ENCODE measurements at places on chromosomes 13 and 19.

DNA sequence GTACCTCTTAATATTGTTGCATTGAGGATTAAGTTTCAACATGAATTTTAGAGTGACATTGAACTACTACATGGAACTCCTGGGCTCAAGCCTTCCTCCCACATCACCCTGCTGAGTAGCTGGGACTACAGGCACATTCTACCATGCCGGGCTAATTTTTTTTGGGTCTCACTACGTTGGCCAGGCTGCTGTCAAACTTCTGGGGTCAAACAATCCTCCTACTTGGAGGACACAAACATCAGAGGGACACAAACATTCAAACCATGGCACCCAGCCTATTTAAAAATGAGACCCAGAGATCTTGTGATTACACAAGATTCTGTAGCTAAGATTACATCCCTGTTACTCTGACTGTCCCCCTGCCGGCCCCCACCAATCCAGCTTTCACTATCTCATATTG is 180.9 kb downstream of the KCNRG start:
- H3K36me3 ChIP-seq, result no peaks in the 10 kb centered on the region
- H3K27ac ChIP-seq, result no peak overlapping the region
- H3K4me1 ChIP-seq, result peaks cover 10% of the 10 kb centered on the region
- no peak for DNase-seq
- no peaks in the 10 kb centered on the region for H3K27me3 ChIP-seq

DNA sequence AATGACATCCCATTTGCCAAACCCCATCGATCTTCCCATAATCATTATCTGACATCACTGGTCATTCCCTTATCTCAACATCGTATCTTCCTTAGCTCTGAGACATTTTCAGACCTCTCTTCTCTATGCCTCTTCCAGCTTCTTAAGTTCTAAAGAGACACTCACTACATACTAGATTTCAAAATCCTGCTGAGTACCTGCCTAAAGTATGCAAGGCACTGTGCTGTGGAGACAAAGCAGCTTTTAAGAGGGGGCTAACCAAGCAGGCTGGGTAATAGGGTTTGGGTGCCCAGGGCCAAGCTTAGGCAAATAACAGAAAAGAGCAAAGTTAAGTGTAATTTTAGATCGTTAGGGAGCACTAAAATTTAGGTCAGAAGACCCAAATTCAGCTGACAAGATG is 3.4 kb upstream of the POMP start:
- H3K36me3 ChIP-seq, result no peaks in the 10 kb centered on the region
- H3K27ac ChIP-seq, result no peak overlapping the region
- no peaks in the 10 kb centered on the region for H3K27me3 ChIP-seq
- DNase-seq, result no peak

DNA sequence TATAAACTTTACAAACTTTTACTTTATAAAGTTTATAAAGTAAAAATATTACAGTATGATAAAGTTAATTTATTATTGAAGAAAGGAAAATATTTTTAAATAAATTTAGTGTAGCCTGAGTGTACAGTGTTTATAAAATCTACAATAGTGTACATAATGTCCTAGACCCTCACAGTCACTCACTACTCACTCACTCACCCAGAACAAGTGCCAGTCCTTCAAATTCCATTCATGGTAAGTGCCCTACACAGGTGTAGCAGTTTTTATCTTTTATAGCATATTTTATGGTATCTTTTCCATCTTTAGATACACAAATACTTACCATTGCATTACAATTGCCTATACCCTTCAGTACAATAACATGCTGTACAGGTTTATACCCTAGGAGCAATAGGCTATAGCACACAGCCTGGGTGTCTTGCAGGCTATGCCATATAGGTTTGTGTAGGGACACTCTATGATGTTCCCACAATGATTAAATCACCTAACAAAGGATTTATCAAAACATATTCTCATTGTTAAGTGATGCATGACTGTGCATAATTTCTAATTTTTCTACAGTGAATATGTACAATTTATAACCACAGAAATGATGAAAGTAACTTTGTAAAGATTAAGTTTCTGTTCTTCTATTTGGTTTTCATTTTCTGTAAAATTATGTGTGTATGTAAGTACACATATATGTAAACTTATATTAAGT is 98.0 kb downstream of the SPRY2 start:
- no peaks in the 10 kb centered on the region for H3K36me3 ChIP-seq
- no peaks in the 10 kb centered on the region for H3K27me3 ChIP-seq
- no peak overlapping the region for H3K27ac ChIP-seq

GRCh38 chr13:59534806-59535205 is 628.9 kb downstream of the DIAPH3 start:
- H3K4me1 ChIP-seq, result peaks cover 26% of the 10 kb centered on the region
- H3K36me3 ChIP-seq, result no peaks in the 10 kb centered on the region
- no peak overlapping the region for H3K4me3 ChIP-seq
- DNase-seq, result no peak
- H3K27ac ChIP-seq, result no peak overlapping the region

GRCh38 chr19:31448221-31448657 is 99.0 kb upstream of the TSHZ3 start:
- no peak overlapping the region for H3K4me3 ChIP-seq
- no peaks in the 10 kb centered on the region for H3K27me3 ChIP-seq
- H3K27ac ChIP-seq, result no peak overlapping the region
- DNase-seq, result peak; percentile 94
- no peaks in the 10 kb centered on the region for H3K36me3 ChIP-seq

DNA sequence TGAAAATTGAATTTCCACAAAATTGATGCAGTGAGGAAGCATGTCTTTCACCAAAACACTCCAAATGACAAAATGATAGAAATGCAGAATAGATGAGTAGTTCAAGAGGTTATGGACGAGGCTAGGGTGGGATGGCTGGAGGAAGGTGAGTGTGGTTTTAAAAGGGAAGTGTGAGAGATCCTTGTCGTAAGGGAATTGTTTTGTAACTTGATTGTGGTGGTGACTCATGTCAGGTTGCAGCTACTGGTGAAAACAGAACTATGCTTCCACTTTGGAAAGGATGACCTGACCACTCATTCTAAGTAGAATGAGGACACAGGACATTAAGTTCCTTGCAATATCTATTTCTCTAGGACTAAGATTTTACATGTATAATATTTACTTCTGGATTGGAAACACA is 345.7 kb downstream of the MTUS2 start:
- H3K36me3 ChIP-seq, result no peaks in the 10 kb centered on the region
- no peak for DNase-seq
- no peaks in the 10 kb centered on the region for H3K27me3 ChIP-seq
- H3K4me3 ChIP-seq, result no peak overlapping the region

DNA sequence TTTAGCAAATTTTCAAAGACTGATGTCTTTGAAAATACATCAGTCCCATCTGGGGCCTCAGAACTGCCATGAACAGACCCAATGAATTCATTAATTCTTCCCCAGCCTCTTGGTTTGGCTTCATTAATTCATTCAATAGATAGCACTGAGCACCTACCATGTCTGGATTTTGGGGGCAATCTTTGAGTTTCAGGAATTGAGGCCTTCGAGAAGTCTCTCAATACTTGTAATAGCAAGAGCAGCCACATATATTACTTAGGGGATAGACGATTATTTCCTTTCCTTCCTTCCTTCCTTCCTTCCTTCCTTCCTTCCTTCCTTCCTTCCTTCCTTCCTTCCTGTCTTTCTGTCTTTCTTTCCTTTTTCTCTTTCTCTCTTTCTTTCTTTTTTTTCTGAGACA is 64.8 kb downstream of the ALOX5AP start:
- no peaks in the 10 kb centered on the region for H3K36me3 ChIP-seq
- no peak overlapping the region for H3K27ac ChIP-seq
- no peak for DNase-seq
- H3K4me3 ChIP-seq, result no peak overlapping the region

GRCh38 chr19:49114630-49115363 is 627 bp downstream of the LIN7B start:
- peak overlapping the region; percentile 88 for H3K27ac ChIP-seq
- H3K36me3 ChIP-seq, result no peaks in the 10 kb centered on the region
- H3K4me3 ChIP-seq, result peak overlapping the region; percentile 47
- H3K27me3 ChIP-seq, result no peaks in the 10 kb centered on the region
- peaks cover 40% of the 10 kb centered on the region for H3K4me1 ChIP-seq
- DNase-seq, result peak; percentile 90

DNA sequence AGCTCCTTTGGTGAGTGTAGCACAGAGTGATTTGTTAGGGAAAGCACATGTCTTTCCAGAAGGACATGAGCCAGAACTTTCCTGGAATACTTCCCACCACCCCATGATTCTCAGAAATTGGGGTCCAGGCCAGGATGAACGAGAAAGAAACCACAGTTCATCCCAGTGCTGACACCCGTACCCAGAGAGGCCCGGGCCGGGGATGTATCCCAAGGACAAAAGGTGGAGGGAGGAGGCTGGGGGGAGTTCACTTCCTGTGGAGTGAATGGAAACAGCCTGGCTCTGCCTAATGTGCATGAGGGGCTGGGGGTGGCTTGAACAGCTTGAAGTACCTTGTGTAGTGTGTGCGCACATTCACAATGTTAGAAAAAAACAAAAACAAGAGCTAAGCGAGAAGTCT is 47.5 kb downstream of the CDADC1 start:
- H3K27me3 ChIP-seq, result no peaks in the 10 kb centered on the region
- no peaks in the 10 kb centered on the region for H3K4me1 ChIP-seq
- H3K4me3 ChIP-seq, result no peak overlapping the region

DNA sequence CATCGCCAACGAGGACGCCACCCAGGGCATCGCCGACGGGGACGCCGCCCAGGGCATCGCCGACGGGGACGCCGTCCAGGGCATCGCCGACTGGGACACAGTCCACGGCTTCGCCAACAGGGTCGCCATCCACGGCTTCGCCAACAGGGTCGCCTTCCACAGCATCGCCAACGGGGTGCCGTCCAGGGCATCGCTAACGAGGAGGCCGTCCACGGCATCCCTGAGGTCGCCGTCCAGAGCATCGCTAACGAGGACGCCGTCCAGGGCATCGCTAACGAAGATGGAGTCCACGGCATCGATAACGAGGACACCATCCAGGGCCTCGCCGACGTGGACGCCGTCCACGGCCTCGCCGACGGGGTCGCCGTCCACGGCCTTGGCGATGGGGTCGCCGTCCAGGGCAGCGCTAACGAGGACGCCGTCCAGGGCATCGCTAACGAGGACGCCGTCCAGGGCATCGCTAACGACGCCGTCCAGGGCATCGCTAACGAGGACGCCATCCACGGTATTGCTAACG is 947.8 kb downstream of the TUBA3C start:
- H3K4me1 ChIP-seq, result no peaks in the 10 kb centered on the region
- no peaks in the 10 kb centered on the region for H3K36me3 ChIP-seq
- H3K27ac ChIP-seq, result no peak overlapping the region
- no peak for DNase-seq
- H3K4me3 ChIP-seq, result no peak overlapping the region

- no peaks in the 10 kb centered on the region for H3K27me3 ChIP-seq
- no peak overlapping the region for H3K4me3 ChIP-seq
- no peaks in the 10 kb centered on the region for H3K4me1 ChIP-seq
- H3K36me3 ChIP-seq, result peaks cover 35% of the 10 kb centered on the region
- DNase-seq, result no peak
These were observed 147.7 kb downstream of the CDK8 start for GRCh38 chr13:26401578-26402021.

DNA sequence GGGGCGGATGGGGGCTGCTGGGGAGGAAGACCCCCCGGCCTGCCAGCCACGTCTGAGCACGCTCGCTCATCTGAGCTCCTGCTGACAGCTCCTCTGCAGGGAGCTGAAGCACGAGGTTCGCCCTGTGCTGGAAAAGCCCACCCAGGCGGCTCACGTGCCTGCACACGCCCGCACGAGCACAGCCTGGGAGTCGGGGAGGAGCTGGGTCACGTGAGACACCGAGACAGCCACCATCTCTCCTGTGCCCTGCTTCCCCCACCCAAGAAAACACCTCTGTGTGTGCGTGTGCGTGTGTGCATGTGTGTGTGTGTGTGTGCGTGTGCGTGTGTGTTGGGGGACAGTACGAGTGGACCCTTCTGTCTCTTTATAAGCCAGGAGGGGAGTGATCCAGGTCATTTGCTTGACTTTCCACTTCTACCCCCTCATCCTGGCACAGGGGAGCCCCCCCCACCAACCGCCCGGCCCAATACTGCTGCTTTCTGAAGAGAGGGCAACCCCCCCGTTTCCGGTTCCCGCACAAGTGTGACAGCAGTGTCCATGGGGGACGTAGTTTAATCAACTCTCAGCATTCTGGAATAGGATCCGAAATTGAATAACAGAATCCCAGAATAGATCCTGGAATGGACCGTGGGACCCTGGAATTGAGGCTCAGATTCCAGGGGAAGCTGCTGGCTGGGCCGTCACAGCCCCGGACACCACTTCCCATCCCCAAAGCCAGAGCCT is 42.5 kb downstream of the CELF5 start:
- H3K27ac ChIP-seq, result no peak overlapping the region
- H3K4me3 ChIP-seq, result no peak overlapping the region

- H3K27me3 ChIP-seq, result peaks cover 15% of the 10 kb centered on the region
- peaks cover 4% of the 10 kb centered on the region for H3K4me1 ChIP-seq
- DNase-seq, result peak; percentile 84
- peak overlapping the region; percentile 82 for H3K4me3 ChIP-seq
- H3K36me3 ChIP-seq, result no peaks in the 10 kb centered on the region
These were observed 1.4 kb upstream of the BCL3 start for GRCh38 chr19:44746946-44747738.

GRCh38 chr13:38941353-38941945 is 49.2 kb downstream of the STOML3 start:
- H3K4me3 ChIP-seq, result no peak overlapping the region
- H3K27me3 ChIP-seq, result no peaks in the 10 kb centered on the region
- DNase-seq, result no peak
- no peaks in the 10 kb centered on the region for H3K36me3 ChIP-seq

- H3K27ac ChIP-seq, result no peak overlapping the region
- no peaks in the 10 kb centered on the region for H3K27me3 ChIP-seq
- no peak for DNase-seq
- H3K4me3 ChIP-seq, result no peak overlapping the region
- no peaks in the 10 kb centered on the region for H3K36me3 ChIP-seq
These were observed 380.0 kb upstream of the SGCG start for GRCh38 chr13:22800526-22801401.

DNA sequence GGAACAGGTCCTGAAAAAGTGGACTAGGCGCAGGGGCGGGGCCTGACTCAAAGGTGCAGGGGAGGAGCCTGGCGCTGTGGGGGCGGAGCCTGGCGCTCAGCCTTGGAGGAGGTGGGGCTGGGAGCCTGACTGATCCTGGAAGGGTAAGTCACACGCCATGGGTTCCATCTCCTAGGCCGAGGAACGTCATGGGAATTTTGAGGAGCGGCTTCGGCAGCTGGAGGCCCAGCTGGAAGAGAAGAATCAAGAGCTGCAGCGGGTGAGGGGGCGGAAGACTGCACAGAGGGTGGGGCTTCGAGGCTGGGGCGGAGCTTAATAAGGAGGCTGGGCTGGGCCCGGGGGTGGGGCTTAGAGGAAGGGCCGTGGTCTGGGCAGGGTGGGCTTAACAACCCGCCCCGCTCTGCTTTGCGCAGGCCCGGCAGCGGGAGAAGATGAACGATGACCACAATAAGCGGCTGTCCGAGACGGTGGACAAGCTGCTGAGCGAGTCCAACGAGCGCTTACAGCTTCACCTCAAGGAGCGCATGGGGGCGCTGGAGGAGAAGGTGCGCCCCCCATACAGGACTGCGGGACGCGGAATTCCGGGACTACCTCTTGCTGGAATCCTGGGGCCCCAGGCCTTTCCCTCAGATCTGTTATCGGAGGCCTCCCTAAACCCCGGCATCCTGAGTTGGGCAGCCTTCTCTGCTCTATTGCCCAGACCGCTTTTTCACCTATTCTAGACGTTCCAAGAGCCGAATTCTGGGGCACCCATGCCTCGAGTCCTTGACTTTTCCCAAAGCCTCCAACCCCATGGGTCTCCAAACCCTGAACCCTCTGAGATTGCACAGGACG is 14.5 kb downstream of the PPFIA3 start:
- peaks cover 2% of the 10 kb centered on the region for H3K4me1 ChIP-seq
- DNase-seq, result peak; percentile 33
- H3K27ac ChIP-seq, result no peak overlapping the region
- H3K27me3 ChIP-seq, result no peaks in the 10 kb centered on the region
- H3K4me3 ChIP-seq, result no peak overlapping the region
